ENCODE measurements at places on chromosomes 1 and 21. TPM values are rescaled to one million over a fixed set of nuclear protein-coding genes. Genes with fewer than 3 reads are reported as not detected.

SLAMF6 gene
- polyA plus RNA-seq: 96.8 TPM

CDKN2C gene
- polyA plus RNA-seq: 12.9 TPM

LMOD1 gene
- not detected for polyA plus RNA-seq

OR2T35 gene
- not detected for polyA plus RNA-seq

SPRR2A gene
- polyA plus RNA-seq: not detected

GPR37L1 gene
- polyA plus RNA-seq: 0.07 TPM

KRTAP11-1 gene
- not detected for polyA plus RNA-seq

NES gene
- polyA plus RNA-seq: not detected

MAP3K21 gene
- 0.69 TPM for polyA plus RNA-seq

C1orf53 gene
- polyA plus RNA-seq: not detected

IRF6 gene
- polyA plus RNA-seq: 0.42 TPM

LMX1A gene
- polyA plus RNA-seq: not detected

RHOU gene
- 0.62 TPM for polyA plus RNA-seq

SMCP gene
- not detected for polyA plus RNA-seq

Data from CD4-positive, alpha-beta memory T cell (primary cell).